Progenitor cell of endocrine pancreas (in vitro differentiated cells): ENCODE measurements at places on chromosomes 2 and 18.

GRCh38 chr2:3563521-3563976, 5.4 kb upstream of the RNASEH1 start:
- DNase-seq, result no peak

GRCh38 chr2:209425471-209426071, 1.7 kb downstream of the MAP2 start:
- DNase-seq, result no peak

GRCh38 chr2:186835628-186836027, 13.3 kb downstream of the ZSWIM2 start:
- DNase-seq, result no peak

- no peak for DNase-seq
Observed at GRCh38 chr2:161991991-161992390, 82.0 kb downstream of the DPP4 start.

- DNase-seq, result no peak
Observed at GRCh38 chr2:136055929-136056688, 61.8 kb downstream of the CXCR4 start.

GRCh38 chr2:7070483-7070882, 153.3 kb downstream of the RNF144A start:
- no peak for DNase-seq

DNA sequence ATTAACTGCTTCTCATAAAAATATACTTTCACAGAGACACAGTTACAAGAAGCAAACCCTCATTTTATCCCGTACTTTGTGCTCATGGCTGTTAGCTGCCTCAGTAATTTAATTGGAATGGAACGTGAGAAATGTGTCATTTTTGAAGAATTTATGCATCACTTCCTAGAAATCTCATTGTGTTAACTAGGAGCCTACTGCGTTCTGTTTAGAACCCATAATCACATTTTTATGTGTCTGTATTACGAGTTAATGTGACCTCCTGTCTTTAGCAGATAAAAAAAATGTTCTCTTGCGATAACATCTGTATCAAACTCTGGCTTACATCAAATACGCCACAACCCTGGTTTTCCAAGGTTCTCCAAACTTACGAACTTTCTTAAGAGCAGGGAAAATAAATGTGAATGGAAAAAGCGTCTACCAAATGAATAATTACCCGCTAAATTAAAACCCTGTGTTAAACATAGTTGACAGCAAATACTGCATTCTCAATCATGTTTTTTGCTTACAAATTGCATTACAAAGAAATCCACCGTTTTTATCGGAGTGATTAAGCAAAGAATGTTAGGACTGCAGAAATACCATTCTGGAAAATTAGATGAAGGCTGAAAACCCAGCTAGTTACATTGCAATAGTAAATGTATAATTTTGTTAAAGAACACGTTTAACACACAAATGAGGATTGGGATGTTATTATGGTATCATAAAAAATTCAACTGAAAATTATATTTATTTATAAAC, 12.1 kb upstream of the GBX2 start:
- DNase-seq, result no peak

DNA sequence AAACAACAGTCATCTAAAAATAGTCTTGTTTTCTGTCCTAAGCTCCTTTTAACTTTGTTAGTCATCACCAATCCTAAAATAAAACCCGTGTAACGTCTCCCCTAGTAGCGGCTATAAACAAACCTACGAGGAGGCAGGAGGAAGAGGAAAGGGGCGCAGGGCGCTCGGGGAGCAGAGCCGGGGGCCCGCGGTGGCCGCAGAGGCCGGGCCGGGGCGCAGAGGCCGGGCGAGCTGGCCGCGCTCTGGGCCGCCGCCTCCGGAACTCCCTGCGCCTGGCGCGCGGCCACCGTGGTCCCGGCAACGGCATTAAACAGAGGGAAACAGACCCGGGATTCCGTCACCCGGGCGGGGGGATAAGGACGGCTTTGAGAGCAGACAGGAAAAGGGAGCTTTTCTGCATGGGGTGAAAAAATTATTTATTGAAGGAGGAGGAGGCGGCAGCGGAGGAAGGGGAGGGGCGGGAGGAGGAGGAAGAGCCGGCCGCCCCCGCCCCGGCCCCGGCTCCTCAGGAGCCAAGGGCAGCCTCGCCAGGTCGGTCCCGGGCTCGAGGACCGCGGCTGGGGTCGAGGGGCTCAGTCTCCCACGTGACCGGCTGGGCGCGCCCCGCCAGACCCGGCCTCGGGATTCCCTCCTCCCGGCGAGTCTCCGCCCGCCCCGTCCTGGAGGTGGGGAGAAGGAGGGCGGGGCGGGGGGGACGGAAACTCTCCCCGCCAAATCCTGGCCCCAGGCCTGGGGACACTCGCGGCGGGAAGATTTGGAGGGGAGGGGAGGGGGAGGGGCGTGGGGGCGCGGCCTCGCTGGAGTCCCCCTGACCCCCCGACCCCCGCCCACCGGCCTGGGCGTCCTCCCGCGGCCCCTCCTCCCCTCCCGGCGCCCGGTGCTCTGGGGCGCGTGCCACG, 1.8 kb upstream of the NFATC1 start:
- no peak for DNase-seq
